ENCODE measurements at places on chromosomes 1 and 21. TPM values are rescaled to one million over a fixed set of nuclear protein-coding genes. Genes with fewer than 3 reads are reported as not detected.

CHI3L2 gene
- 0.22 TPM for total RNA-seq

PGLYRP4 gene
- total RNA-seq: not detected

ERRFI1 gene
- 42.6 TPM for total RNA-seq

PIK3R3 gene
- 3.9 TPM for total RNA-seq

FCRL6 gene
- total RNA-seq: not detected

CFHR3 gene
- not detected for total RNA-seq

ANKRD65 gene
- 0.87 TPM for total RNA-seq

METTL18 gene
- 9.6 TPM for total RNA-seq

SLC35F3 gene
- total RNA-seq: 0.12 TPM

SSX2IP gene
- total RNA-seq: 83.6 TPM

B3GALT5 gene
- total RNA-seq: 1.1 TPM

ADGRB2 gene
- total RNA-seq: 6.1 TPM

KCNJ9 gene
- total RNA-seq: not detected

FCRLB gene
- total RNA-seq: 16.6 TPM

All from uterine smooth muscle cell (primary cell).